ENCODE measurements at places on chromosomes 4 and X. TPM values are rescaled to one million over a fixed set of nuclear protein-coding genes. Genes with fewer than 3 reads are reported as not detected.

DNA sequence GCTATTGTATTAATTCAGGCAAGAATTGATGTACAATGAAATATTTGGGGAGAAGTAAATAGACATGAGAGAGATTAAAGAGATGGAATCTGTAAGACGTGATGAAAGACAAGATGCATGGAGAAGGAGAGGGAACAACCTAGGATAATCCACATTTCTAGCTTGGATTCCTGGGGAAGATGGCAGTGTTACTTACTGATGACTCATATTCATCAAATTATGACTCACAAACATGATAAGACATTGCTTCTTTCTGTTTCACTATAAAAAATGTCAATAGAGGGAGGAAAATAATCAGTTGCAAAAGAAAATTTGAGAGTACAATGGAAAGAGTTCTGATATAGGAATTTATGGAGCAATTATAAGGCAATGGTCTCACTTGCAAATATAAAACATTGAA, 104.1 kb upstream of the BMP3 start:
- no peak for DNase-seq

- no peak for DNase-seq
Measured at GRCh38 chrX:20743046-20743445, 476.3 kb upstream of the RPS6KA3 start.

DNA sequence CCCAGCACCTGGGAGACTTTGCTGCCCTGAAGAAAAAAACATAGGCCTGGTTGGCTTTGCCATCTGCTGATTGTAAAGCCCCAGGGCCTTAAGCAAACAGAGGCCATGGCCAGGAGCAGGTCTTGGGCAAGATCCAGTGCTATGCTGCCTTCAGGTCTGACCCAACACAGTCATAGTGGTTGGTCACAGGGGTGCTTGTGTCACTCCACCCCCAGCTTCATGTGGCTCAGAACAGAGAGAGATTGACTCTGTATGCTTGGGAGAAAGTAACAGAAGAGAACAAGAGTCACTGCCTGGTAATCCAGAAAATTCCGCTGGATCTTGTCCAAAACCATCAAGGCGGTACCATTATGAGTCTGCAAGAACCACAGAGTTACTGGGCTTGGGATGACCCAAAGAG, 24.4 kb upstream of the SMARCA5 start:
- no peak for DNase-seq

DNA sequence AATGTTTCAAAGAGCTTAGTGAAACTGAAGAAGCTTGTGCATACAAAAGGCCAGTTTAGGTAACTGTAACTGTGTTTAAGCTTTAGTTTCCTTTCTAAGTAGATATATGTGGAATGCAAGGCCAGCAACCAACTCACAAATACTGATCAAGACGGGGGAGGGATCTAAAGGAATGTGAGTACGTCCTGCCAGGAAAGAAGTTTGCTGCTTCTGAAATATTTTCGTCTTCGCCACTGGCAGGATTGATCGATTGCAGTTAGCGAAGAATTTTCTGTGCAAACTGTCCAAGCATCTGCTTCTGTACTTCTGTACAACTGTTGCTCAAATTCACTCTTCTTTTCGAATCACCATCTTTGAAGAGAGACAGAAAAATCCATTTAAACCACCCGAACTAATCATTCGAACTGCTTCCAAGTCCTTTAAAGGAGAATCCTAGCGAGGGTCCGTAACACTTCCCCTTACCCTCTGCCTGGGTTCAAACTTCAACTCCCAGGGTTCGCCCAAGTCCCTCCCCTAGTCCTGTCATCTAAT, 373 bp upstream of the INTS6L start:
- no peak for DNase-seq

- no peak for DNase-seq
Measured at GRCh38 chrX:50814701-50815100, 707 bp upstream of the SHROOM4 start.

GRCh38 chr4:40506066-40506465, 123.6 kb downstream of the RBM47 start:
- DNase-seq, result no peak

DNA sequence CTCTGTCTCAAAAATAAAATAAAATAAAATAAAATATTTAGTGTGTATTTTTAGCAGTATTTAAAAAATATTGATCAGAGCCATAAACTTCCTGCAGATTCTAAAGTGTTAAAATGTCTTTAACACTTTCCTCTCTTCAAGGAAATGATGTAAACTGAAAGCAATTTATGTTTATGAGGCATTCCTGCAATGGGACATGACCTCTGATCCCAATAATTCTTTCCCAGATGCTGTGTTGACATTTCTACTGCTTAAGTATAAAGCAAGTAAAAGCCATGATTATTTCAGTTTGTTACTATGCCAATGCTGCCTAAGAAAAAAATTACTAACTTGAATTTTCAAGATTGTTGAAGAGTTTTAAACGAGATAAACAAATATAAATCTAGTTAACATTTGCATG, 29.0 kb downstream of the COQ2 start:
- DNase-seq, result no peak

GRCh38 chr4:65007841-65008439, 598.7 kb upstream of the TECRL start:
- no peak for DNase-seq

RASL11B gene
- total RNA-seq, result 0.83 TPM

DNA sequence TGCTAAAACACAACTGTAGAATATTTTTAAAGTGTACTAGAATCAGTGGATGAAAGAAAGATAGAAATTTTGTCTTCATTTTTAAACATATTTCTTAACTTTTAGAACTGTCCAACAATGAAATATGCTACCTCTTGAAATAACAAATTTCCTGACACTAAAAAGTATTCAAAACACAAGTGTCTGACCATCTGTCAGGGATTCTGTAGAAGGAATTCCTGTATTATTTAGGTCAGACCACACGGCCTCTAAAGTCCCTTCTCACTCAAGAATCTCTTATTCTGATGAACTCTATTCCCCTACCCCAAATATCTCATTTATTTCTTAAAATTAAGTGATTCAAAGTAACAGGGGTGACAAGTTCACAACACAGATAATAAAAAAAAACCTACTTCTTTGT, 99.1 kb downstream of the MAML3 start:
- DNase-seq, result no peak

SHISA3 gene
- 38.6 TPM for total RNA-seq

- no peak for DNase-seq
Measured at GRCh38 chr4:82900066-82900410, 497 bp upstream of the THAP9 start.

GRCh38 chrX:65574356-65574755, 39.8 kb upstream of the LAS1L start:
- DNase-seq, result no peak

GRCh38 chr4:167435786-167436185, 201.5 kb upstream of the SPOCK3 start:
- no peak for DNase-seq

PRDM5 gene
- total RNA-seq, result 14.6 TPM

GRCh38 chr4:162149644-162150043, 14.2 kb downstream of the FSTL5 start:
- DNase-seq, result no peak

DNA sequence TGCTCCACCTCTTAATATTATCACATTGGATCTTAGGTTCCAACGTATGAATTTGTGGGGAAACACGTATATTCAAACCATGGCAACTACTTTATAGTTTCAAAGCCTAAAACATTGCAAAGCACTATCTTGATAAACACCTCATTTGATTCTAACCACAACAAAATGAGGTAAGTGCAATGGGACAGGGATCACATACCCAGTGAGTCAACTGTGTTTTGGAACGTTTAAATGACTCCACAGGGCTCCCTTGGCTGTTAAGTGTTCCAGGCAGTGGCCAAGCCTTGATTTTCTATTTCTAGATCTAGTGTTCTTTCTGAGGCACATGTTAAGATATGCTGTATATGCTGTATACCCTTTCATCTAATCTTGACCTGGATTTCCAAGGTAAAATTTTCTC, 54.5 kb upstream of the C1QTNF7 start:
- no peak for DNase-seq

- no peak for DNase-seq
Measured at GRCh38 chr4:142656178-142656577, 189.9 kb downstream of the INPP4B start.

ARMCX2 gene
- 25.7 TPM for total RNA-seq

DNA sequence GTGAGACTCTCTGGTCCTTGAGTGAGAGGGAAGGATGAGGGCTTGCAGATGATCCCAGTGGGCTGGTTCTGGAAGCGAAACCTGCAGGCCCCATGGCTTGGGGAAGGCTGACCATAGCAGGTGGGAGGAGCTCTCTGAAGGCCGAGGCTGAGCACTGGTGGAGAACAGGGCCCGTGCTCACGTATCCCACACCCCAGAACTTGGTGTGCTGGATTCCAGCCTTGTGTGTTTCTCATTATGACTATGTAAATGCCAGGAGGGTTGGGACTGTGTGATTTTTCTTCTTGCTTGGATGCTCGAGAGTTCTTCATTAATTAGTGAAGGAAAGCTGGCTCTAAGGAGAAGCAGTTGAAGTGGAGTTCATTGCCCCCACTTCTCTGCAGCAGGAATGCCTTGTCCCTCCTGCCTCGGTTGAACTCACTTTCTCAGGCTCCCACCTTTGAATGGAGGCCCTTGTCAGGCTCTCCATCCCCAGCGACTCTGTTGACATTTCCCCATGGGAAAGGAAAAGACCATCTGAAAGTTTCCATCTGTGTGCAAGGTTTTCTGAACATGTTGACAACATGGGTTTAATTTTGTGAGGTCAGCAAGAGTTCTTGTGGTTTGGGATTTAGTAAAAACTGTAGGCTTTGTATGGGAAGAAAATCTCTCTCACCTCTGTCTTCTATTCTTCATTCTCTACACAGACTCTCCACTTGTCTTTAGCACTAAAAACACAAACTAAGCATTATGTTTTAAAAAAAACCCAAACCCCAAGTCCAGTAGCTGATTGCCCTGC, 57.7 kb downstream of the TBL1X start:
- no peak for DNase-seq

Data from esophagus muscularis mucosa (tissue), 4 donors.